NCI-H460 (cell line): ENCODE measurements at places on chromosomes 11 and 22. TPM values are rescaled to one million over a fixed set of nuclear protein-coding genes. Genes with fewer than 3 reads are reported as not detected.

NECTIN1 gene
- total RNA-seq: 2.8 and 3.8 TPM in 2 replicates

TMEM86A gene
- not detected in 2 replicates for total RNA-seq

UBTFL1 gene
- not detected in 2 replicates for total RNA-seq

TSGA10IP gene
- total RNA-seq: not detected in 2 replicates

ZFTA gene
- 5.3 and 5.6 TPM in 2 replicates for total RNA-seq

GLB1L2 gene
- total RNA-seq: 8.9 and 9.3 TPM in 2 replicates

LYVE1 gene
- total RNA-seq: not detected in 2 replicates

OR51Q1 gene
- total RNA-seq: not detected in 2 replicates

SNAP29 gene
- 9.0 and 11.2 TPM in 2 replicates for total RNA-seq

KCNQ1OT1 gene
- 0.49 and 0.72 TPM in 2 replicates for total RNA-seq

EED gene
- 10.7 and 12.4 TPM in 2 replicates for total RNA-seq

LIMK2 gene
- total RNA-seq: 31.3 and 37.3 TPM in 2 replicates

CNGA4 gene
- not detected in 2 replicates for total RNA-seq

KCNK4 gene
- total RNA-seq: 0.10 TPM in 1 of 2 replicates, not detected in the other

DDIAS gene
- total RNA-seq: 10.9 and 12.8 TPM in 2 replicates

COX8A gene
- total RNA-seq: 418 and 605 TPM in 2 replicates

SVIP gene
- total RNA-seq: 10.7 and 14.0 TPM in 2 replicates

HPX gene
- total RNA-seq: not detected in 2 replicates

LARGE2 gene
- 0.30 and 3.9 TPM in 2 replicates for total RNA-seq

OR52E8 gene
- total RNA-seq: not detected in 2 replicates

UPK3A gene
- total RNA-seq: not detected in 2 replicates

MS4A4A gene
- total RNA-seq: not detected in 2 replicates

SPI1 gene
- not detected in 2 replicates for total RNA-seq
